ENCODE measurements at places on chromosomes 6 and 20.

GRCh38 chr6:72941751-72942150 lies 283.5 kb downstream of the KHDC1L start:
- H3K27me3 ChIP-seq: no peaks in the 10 kb centered on the region
- no peak overlapping the region for H3K27ac ChIP-seq
- no peak for DNase-seq
- H3K36me3 ChIP-seq: no peaks in the 10 kb centered on the region
- H3K4me3 ChIP-seq: no peak overlapping the region

DNA sequence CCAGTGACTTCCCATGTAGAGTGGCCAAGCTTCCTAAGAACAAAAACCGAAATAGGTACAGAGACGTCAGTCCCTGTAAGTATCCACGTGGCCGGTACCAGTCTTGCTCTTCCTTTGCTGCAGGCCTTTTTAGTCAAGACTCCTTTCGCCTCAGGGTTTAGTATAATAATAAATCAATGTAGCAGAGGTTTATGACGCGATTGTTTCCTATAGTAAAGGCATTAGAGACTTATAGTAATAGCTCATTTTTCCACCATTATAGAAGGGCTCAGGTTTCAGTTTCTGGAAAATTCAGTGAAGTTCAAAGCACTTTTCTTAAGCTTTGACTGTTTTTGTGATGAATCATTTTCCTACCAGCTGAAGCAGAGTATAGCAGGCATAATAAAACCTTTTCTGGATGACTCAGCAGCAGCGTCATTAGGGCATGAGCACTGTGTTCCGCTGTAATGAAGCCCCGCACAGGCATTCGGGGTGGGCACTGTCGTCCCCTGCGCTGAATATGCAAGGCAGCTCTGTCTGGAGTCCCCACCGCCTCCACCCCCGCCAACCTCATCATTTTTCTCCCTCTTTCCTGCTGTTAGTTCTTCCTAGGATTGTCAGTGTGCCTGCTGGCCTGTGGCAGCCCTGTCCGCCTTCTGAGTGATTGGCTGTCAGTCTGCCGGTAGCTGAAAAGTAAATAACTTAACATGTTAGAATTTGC lies 51.3 kb downstream of the PTPN1 start:
- H3K4me3 ChIP-seq: peak overlapping the region; percentile 81
- H3K4me1 ChIP-seq: peaks cover 60% of the 10 kb centered on the region
- H3K27me3 ChIP-seq: no peaks in the 10 kb centered on the region
- H3K27ac ChIP-seq: peak overlapping the region; percentile 98

DNA sequence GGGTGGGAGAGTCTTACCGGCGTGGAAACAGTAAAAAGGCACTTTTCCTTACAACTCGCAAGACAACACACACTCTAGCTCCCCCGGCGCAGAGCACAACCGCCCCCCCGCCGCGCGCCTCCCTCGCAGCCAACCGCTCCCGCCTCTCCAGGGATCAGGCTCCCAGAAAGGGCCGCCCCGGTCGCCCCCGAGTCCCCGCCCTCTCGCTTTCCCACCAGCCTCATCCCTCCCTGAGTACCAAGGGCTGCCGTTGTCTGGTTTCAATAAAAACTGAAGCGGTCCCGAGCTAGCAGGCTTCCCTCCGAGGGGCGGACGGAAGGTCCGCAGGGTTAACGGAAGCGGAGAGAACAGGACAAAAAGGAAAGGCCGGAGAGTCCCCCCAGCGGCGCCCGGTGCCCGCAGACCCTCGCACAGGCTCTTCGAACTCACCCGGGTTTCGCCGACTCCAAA lies 804 bp downstream of the ELOVL5 start:
- H3K36me3 ChIP-seq: peaks cover 42% of the 10 kb centered on the region
- peak overlapping the region; percentile 93 for H3K27ac ChIP-seq
- peaks cover 43% of the 10 kb centered on the region for H3K4me1 ChIP-seq
- DNase-seq: no peak

DNA sequence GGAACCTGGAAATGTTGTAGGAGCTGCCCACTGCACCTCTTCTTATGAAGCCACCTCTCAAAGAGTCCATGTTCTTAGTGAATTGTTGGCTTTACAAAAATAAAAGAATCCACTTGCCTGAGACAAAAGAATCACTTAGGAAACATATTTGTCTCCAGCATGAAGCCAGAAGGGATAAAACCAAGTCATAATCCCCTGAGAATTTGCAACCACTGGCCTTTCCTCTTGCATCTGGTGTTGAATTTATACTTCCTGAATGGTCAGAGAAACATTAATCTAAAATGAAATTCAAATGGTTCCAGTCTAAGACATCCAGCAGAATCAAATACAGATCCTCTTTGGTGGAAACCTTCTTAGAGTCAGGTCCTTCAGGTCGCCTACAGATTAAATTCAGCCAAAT lies 192.5 kb upstream of the ECI2 start:
- no peaks in the 10 kb centered on the region for H3K4me1 ChIP-seq
- no peak overlapping the region for H3K27ac ChIP-seq
- H3K36me3 ChIP-seq: no peaks in the 10 kb centered on the region
- no peaks in the 10 kb centered on the region for H3K27me3 ChIP-seq
- DNase-seq: no peak

- H3K4me1 ChIP-seq: peaks cover 4% of the 10 kb centered on the region
- DNase-seq: no peak
- H3K4me3 ChIP-seq: no peak overlapping the region
Measured at GRCh38 chr6:42251911-42252637, 34.4 kb upstream of the MRPS10 start.

- no peak for DNase-seq
- H3K4me3 ChIP-seq: no peak overlapping the region
Measured at GRCh38 chr20:58593880-58594638, 57.0 kb upstream of the STX16 start.

- H3K27ac ChIP-seq: no peak overlapping the region
- no peaks in the 10 kb centered on the region for H3K36me3 ChIP-seq
Measured at GRCh38 chr6:33971580-33971979, 167.8 kb upstream of the MLN start.

GRCh38 chr6:124748778-124749177 lies 213.5 kb upstream of the RNF217 start:
- H3K36me3 ChIP-seq: no peaks in the 10 kb centered on the region
- no peak overlapping the region for H3K4me3 ChIP-seq
- no peak for DNase-seq
- no peaks in the 10 kb centered on the region for H3K27me3 ChIP-seq
- no peaks in the 10 kb centered on the region for H3K4me1 ChIP-seq

GRCh38 chr20:4944518-4945313 lies 56.6 kb downstream of the SLC23A2 start:
- no peak overlapping the region for H3K4me3 ChIP-seq
- H3K27me3 ChIP-seq: no peaks in the 10 kb centered on the region
- peaks cover 22% of the 10 kb centered on the region for H3K4me1 ChIP-seq
- no peak overlapping the region for H3K27ac ChIP-seq

- no peak for DNase-seq
- no peak overlapping the region for H3K27ac ChIP-seq
- H3K4me3 ChIP-seq: no peak overlapping the region
- no peaks in the 10 kb centered on the region for H3K27me3 ChIP-seq
- peaks cover 4% of the 10 kb centered on the region for H3K4me1 ChIP-seq
Measured at GRCh38 chr20:62946918-62947317, 5.6 kb upstream of the SLC17A9 start.

DNA sequence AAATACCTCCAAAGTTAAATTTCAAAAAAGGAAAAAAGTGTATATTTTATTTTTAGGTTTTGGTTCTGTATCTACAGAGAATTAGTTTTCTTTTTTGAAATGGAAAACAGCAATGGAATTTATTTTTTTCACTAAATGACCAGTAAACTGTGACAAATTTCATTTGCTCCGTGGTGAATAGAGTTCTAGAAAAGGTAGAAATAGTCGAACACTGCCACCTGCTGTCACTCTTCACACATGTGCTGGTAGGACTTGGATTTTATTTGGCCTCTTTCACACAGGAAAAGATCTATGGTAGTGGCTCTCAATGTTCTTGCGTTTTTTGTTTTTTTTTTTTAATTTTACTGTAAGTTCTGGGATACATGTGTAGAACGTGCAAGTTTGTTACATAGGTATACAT lies 312.5 kb downstream of the EYA4 start:
- H3K4me1 ChIP-seq: no peaks in the 10 kb centered on the region
- no peak overlapping the region for H3K27ac ChIP-seq
- H3K27me3 ChIP-seq: no peaks in the 10 kb centered on the region

GRCh38 chr20:4585104-4585753 lies 136.5 kb upstream of the PRND start:
- H3K36me3 ChIP-seq: no peaks in the 10 kb centered on the region
- no peak overlapping the region for H3K27ac ChIP-seq
- peaks cover 16% of the 10 kb centered on the region for H3K27me3 ChIP-seq
- no peak overlapping the region for H3K4me3 ChIP-seq
- no peaks in the 10 kb centered on the region for H3K4me1 ChIP-seq
- no peak for DNase-seq

DNA sequence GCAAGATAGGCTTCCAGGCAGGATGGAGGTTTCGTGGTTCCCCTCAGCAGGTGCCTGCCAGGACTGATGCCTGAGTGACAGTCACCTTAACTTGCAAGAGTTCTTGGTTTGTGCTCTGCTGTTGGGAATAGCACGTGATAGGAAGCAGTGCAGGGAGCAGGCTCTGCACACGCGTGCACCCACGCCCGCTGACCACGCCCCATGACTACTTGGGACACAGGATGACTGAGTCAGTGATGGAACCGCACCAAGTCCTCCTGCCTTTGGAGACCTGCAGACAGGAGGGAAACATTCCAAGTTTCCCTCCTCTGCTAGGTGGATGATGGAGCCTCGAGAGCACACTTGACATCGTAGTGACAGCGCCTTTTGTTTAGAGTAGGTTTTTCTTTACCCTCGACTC lies 164.2 kb downstream of the DTNBP1 start:
- H3K4me1 ChIP-seq: no peaks in the 10 kb centered on the region
- H3K36me3 ChIP-seq: peaks cover 75% of the 10 kb centered on the region
- no peak for DNase-seq

GRCh38 chr6:17381424-17382147 lies 11.8 kb upstream of the CAP2 start:
- H3K27ac ChIP-seq: no peak overlapping the region
- no peaks in the 10 kb centered on the region for H3K4me1 ChIP-seq
- DNase-seq: no peak

DNA sequence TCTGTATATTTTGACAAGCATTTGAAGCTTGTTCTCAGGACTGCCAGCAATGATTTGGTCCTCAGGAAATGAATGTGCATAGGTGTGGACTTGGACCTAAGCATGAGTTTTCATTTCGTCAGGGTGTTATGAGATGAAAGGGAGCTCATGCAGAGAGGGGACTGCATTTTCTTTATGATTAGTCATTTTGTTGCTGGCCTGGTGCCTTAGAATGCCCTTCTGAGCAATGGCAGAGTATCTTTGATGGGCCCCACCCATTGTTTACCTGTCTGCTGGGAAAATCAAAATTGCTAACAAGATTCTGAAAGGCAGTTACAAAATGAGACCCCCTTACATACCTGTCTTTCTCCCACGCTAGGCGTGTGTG lies 51.5 kb upstream of the MTHFD1L start:
- no peak for DNase-seq
- no peak overlapping the region for H3K4me3 ChIP-seq
- H3K36me3 ChIP-seq: no peaks in the 10 kb centered on the region
- H3K27ac ChIP-seq: peak overlapping the region; percentile 24

DNA sequence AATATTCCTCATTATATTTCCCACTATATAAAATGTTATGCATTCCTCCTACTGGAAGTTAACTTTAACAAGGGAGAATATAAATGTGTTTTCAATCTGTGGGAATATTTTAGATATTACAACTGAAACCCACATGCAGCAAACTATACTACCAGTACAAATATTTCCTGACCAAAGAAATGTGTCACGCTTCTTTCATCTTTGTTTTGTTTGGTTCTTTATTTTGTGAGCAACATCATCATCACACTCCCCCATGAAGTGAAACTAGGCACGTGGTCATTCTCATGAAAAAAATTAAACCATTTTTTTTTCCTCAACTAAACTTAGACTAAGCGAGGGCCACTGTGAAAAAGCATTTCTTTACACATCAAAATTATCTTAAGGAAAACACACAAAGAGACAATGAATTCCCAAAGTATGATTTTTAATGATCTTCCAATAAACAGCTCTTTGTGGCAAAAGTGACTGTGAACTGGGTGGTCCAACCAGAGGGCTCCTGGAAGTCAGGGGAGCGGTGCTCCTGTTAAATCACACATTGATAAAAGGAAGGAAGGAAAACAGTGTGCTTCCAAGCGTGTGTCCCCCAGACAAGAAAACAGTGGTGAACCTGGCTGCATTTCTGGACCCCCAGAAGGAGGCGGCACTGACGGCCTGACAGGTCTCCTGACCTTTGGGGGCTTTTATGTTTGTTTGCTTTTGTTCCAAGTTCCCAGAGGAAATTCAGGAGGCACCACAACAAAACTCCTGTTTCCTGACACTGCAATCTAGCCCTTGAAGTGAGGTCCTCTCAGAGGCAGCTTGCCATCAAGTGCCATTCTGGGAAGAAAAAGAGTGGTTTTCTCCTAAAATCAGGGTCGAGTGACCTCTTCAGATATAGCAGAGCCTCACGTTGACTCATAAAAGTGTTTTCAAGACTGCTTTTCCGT lies 166.8 kb upstream of the FOXQ1 start:
- no peak for DNase-seq
- no peaks in the 10 kb centered on the region for H3K4me1 ChIP-seq
- peaks cover 11% of the 10 kb centered on the region for H3K27me3 ChIP-seq
- H3K4me3 ChIP-seq: no peak overlapping the region
- no peak overlapping the region for H3K27ac ChIP-seq

DNA sequence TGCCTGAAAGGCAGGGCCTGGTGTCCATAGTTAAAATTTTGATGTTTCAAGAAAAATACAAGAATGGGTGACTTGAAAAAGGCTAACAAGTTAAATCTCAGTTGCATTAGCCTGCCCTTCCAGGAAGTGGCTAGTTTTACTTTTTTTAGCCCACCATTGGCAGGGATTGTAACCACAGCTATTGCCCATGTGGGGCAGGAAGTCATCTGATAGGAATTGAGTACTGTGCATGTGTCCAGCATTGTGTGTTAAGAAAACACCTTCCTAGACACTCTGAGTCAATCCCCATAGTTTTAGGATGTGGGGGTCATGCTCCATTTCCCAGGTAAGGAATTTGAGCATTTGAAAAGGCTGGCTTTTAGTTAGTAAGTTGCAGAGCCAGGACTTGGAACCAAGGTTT lies 26.9 kb downstream of the LYRM2 start:
- no peak overlapping the region for H3K27ac ChIP-seq
- H3K4me1 ChIP-seq: no peaks in the 10 kb centered on the region
- no peaks in the 10 kb centered on the region for H3K36me3 ChIP-seq
- DNase-seq: no peak
- H3K27me3 ChIP-seq: no peaks in the 10 kb centered on the region

- no peak overlapping the region for H3K4me3 ChIP-seq
- no peak overlapping the region for H3K27ac ChIP-seq
- H3K4me1 ChIP-seq: no peaks in the 10 kb centered on the region
- H3K27me3 ChIP-seq: no peaks in the 10 kb centered on the region
Measured at GRCh38 chr20:9147547-9148024, 78.7 kb downstream of the PLCB4 start.

- no peak overlapping the region for H3K27ac ChIP-seq
- H3K36me3 ChIP-seq: no peaks in the 10 kb centered on the region
- H3K4me3 ChIP-seq: no peak overlapping the region
- H3K27me3 ChIP-seq: peaks cover 26% of the 10 kb centered on the region
Measured at GRCh38 chr6:166245148-166245547, 63.0 kb downstream of the PRR18 start.
